GM12891 (cell line): ENCODE measurements at places on chromosomes 5 and 9.

DNA sequence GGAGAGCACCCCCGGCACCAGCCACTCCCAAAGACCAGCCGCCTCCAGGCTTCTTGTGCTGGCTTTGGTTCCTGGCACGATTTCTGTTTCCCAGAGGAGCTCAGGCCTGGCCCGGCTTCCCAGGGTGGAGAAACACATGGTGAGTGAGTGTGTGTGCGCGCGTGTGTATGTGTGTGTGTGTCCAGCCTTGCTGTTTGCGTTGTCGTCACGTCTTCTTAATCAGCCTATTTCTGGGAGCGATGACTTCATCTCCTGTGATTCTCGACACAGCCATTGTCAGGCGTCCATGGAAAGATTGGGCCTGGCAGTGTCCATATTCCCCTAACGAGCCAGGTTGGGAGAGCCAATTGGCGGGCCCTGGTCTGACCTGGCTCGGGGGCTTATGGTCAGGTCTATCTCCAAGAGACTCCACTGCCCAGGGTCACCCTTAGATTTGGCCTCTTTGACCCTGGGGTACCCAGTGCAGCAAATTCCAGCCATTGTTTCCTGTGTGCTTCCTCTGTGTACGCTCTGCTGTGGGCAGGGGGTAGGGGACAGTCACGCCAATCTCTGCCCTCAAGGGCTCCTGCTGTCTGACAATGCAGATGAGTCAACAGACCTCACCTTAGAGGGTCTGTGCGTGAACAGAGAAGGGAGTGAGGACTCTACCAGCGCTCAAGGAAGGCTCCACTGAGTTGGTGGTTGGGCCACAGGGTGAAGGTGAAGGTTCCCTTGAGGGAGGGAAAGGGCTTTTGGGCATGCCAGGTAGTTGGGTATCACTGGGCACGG lies 73.8 kb downstream of the DAB2IP start:
- DNase-seq, result no peak

DNA sequence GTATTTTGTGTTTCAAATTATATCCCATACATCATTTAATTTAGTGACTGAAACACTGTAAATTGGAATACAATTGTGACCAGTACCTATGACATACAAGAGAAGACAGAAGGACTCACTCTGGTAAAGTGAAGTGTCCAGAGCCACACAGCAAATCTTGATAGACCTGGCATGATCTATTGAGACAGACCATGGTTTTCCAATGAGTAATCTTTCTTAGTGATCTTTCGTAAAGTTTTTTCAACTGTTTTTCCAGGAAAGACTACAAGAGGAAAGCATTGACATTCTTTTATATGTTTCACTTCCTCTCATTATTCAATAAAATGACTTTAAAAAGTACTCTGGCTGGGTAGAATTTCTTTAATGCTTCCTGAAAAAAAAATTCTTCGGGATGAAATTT lies 43.3 kb upstream of the ALDH1A1 start:
- no peak for DNase-seq

- DNase-seq, result no peak
These were observed 47.9 kb upstream of the BASP1 start for GRCh38 chr5:17169507-17169906.

GRCh38 chr5:154506716-154507080 lies 28.7 kb upstream of the HAND1 start:
- no peak for DNase-seq

DNA sequence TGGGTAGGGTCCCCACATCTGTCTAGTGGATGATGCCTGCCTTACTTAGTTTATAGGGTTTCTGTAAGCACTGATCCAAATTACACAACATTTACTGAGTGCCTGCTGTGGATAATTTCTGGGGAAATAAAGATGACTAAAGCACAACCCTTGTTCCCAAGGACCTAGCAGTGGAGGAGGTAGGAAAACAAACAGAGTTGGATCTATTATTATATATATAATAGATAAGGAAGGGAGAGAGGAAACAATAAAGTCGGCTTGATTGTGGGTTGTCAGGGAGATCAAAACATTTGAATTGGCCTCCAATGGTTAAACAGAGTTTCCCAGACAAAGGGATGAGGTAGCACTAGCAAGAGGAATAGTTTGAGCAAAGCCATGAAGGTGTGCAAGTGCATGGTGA lies 14.0 kb downstream of the IL33 start:
- DNase-seq, result no peak

GRCh38 chr5:17696627-17697026 lies 62.4 kb downstream of the TAF11L14 start:
- no peak for DNase-seq

GRCh38 chr5:143031781-143032580 lies 261.8 kb downstream of the ARHGAP26 start:
- no peak for DNase-seq

DNA sequence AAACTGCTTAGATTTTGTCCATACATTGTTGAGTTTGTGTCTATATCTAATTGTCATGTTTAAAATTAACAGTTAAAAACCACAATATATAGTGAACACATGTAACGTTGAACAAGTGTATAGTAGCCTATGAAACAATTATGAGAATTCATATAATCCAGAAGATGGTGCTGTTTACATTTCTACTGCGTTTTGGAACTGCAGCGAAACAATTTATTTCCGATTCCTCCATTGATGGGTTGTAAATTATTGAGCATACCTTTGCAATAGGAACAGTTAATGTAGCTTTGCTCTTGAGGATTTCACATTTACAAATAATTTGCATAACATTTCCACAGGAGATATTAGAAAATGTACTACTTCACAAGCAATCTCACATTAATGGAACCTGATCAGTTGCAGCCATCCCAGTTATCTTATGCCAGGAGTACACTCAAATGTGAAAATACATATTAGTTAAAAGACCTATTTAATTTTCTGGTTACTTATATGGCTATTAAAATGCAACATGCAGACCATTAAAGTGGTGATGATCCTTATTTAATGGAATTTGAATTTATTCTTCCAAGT lies 411.8 kb downstream of the CDH10 start:
- no peak for DNase-seq

GRCh38 chr9:124659099-124659659 lies 111.9 kb downstream of the NR6A1 start:
- no peak for DNase-seq

GRCh38 chr9:14453286-14453685 lies 139.3 kb upstream of the NFIB start:
- DNase-seq, result no peak

DNA sequence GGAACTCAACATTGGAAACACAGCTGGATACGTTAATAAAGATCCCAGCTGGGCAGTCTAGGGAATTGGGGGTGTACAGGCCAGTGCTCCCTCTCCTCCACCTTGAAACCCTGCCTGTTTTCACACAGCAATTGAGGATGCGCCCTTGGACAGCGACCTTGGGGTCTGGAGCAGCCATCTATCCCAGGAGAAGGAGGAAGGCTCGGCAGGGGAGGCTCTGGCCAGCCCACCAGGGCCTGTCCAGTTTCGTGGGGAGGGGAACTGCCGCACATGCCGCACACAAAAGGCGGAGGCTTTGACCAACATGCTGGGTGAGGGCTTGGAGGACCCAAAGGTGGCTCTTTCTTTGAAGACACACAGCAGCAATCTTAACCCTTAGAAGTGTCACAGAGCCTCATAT lies 1.4 kb downstream of the COL23A1 start:
- DNase-seq, result no peak

DNA sequence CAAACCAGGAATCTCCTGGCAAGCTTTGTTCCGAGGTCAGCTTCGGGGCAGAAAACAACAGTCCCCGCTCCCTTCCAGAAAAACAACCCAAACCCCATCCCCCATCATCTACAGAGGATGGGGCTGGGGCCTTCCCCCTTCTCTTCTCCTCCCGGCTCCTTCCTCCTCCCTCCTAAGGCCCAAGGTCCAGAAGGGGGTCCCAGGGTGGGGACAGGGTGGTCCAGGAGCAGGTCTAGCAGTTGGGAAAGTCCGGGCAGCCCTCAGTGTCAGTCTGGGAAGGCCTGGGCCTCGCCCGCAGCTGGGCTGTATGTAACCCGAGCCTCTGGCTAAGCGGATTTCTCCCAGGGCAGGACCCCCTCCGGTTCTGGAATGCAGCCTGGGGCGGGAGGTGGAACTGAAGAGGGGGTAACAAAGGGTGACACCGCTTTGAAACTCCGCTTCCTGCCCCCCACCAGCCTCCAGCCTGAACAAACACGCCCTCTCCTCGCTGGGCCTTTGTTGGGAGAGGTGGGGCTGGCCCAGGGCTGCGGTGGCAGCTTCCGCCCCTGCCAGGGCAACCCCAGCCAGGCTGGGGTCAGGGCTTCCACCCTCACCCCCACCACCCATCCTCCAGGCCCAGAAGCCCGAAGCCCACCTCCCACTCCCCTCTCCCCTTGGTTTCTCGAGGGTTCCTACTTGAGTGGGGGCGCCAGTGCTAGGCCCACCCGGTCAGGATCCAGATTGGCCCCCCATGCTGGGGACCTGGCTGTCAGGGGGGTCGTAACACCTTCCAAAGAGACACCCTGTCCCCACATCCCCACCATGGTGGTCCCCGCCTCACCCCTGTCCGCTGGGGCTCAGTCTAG lies 63.5 kb downstream of the C9orf50 start:
- no peak for DNase-seq

- no peak for DNase-seq
These were observed 72.6 kb upstream of the GALNT10 start for GRCh38 chr5:154117930-154118329.

DNA sequence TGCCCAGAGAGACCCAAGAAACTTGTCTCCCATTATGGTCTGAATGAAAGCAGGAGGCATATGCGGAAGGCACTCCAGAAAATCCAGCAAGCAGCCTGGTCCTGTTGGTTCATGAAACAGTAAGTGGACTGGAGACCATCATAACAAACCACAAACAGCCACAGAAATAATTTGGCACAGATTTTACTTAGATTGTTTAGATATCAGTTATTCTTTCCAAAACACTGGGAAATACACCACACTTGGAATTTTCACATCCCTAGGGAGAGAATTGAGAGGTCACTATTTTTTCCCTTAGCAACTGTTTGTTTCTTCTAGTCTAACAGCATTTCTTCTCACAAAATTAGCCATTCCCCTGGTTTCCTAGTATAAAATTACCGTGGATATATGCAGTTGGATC lies 300.8 kb downstream of the OSTF1 start:
- DNase-seq, result no peak

GRCh38 chr9:134734270-134734669 lies 92.7 kb downstream of the COL5A1 start:
- no peak for DNase-seq

DNA sequence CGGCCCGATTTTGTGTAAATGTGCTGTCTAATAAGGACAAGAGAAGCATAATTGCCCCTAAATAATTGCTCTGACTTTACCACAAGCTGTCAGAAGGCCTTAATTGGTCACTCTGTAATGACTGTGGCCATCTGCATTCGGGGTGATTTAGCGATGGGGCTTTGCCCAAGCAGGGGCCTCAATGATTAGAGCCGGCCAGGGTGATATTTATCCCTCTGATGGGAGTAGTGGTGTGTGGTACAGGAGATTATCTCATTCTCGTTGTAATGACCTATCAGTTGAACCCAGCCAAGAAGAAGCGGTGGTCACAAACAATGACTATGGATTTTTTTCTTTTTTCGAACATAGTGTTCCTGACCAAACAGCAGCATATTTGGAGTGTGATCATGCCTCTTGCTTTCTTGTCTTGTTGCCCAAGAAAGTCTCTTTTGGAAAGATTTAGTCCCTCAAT lies 72.0 kb upstream of the SAP30L start:
- DNase-seq, result no peak

GRCh38 chr5:6604341-6604740 lies 28.5 kb downstream of the NSUN2 start:
- DNase-seq, result no peak

GRCh38 chr5:51843893-51844292 lies 460.6 kb downstream of the ISL1 start:
- DNase-seq, result no peak

GRCh38 chr5:132007399-132008162 lies 3.9 kb downstream of the ACSL6 start:
- DNase-seq, result peak; percentile 52

DNA sequence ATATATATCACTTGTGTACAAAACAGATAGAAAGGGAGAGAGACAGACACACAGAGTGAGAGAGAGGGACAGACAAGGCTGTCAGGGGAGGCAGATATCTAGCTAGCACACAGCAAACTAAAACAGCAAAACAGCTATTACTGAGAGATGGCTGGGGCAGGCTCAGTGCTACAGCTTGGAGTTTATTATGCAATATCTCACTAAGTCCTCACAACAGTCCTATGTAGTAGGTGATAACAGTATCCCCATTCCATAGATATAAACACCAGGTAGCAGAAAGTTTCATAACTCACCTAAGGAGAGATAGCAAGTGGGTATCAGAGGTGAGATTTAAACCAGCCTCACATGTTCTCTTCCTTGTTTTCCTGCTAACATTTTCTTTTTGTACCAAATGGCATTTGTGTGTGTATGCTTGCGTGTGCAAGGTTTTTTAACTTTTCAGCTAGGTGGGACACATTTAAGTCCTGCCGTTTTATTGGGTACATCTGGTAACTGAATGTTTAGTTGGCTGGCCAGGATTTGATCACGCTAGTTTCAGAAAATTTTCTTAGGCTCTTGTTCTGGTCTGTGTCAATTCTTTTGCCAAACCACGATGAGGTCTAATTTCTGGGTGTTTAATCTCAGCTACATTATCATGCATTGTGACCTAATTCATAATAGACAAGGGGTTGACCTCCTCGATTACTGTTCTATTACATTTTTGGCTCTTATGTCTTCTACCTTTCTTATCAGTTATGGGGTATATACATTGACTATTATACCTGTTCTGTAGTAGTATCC lies 105.1 kb downstream of the LMNB1 start:
- no peak for DNase-seq

GRCh38 chr5:104353371-104353770 lies 790.8 kb upstream of the NUDT12 start:
- DNase-seq, result no peak

DNA sequence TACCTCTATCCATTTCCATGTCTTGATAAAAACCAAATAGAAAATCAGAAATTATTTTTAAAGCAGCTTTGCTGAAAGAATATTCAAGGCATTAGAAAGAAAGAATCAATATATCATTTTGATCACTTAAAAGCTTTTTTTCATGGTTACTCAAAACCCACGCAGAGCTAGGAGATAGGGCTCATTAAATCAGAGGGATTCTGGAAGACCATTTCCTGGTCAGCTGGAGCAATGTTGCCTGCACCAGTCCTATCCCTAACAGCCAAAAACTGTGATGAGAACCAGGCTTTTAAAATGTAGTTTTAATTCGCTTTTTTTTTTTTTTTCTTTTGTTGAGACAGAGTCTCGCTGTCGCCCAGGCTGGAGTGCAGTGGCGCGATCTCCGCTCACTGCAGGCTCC lies 72.3 kb downstream of the ARSB start:
- DNase-seq, result no peak

GRCh38 chr5:13632676-13633075 lies 311.8 kb downstream of the DNAH5 start:
- no peak for DNase-seq

GRCh38 chr5:60611099-60611740 lies 88.7 kb downstream of the DEPDC1B start:
- DNase-seq, result no peak

DNA sequence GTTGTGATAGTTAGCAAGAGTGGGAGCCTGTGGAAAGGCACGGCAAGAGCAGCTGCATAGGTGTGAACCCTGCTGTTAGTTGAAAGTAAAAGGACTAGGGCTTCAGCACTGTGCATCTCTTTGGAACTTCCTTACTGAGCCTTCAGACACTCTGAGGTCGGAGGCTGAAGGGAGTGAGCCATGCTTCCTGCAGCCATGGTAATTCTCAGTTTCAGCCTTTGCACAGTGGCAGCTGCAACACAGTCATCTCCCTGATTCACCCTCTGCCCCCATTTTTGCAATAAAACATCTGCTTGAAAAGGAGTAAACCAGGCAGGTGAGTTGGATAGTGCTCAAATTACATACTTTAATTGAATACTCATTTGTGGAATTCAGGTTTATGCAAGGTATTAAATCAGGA lies 6.5 kb upstream of the TLE4 start:
- no peak for DNase-seq

- no peak for DNase-seq
These were observed 236.5 kb downstream of the DRD1 start for GRCh38 chr5:175207321-175208040.
